OCI-LY7 (cell line): ENCODE measurements at places on chromosomes 2 and 18.

DNA sequence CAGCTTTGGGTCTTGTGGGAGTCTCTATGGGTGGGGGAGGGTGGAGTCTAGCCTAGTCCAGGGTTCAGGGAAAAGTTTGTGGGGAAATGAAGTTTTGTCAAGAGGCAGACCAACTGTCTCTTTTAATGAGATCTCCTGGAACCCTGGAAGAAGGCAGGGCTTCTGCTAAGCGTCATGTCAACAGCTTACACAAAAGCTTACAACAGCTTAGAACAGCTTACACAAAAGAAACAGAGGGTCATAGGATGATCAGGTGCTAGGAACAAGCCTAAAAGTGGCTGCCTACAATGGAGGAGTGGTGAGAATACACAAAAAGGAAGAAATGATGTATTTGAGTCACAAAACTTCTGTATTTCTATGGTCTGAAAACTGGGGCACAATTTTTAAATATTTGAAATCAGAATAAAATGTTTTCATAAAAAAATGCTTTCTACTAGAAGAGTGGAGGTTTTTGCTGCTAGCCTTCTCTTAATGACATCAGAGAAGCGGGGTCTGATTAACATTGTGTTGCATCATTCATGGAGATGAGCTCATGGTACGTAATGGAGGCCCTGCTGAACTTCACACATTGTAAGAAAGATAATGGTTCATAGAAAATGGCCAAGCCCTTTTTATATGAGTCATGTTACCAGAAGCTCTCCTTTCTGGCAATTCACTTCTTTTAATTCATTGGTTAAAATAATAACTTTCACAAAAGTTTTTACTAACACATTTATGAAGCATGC is 351.0 kb downstream of the PIK3C3 start:
- DNase-seq, result no peak

DNA sequence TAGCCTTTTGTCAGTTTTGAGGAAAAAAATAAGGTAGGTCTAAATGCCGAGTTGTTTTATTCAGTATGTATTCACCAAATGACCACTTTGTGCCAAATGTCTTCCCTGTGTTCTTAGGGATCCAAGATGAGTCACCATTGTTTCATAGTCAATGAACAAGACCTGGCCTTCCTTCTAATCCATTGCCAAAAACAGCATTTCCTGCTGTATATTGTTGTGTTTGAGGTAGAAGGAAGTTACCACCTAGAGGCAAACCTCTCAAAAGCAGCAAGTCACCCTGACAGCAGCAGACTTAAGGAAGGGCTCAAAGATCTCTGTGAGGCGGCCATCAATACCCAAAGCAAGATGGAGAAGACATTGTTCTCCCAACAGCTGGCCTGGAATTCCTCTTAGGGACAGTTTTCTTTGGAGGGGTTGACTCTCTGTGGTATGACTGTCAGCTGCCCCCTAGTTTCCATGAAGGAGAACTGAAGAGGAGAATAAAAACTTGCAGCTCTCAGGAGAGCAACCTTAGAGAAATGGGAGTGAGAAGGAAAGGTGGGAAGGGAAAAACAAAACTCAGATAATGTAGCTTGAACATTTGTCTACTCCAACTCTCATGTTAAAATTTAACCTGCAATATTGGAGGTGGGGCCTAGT is 328.3 kb downstream of the LRATD1 start:
- no peak for DNase-seq

DNA sequence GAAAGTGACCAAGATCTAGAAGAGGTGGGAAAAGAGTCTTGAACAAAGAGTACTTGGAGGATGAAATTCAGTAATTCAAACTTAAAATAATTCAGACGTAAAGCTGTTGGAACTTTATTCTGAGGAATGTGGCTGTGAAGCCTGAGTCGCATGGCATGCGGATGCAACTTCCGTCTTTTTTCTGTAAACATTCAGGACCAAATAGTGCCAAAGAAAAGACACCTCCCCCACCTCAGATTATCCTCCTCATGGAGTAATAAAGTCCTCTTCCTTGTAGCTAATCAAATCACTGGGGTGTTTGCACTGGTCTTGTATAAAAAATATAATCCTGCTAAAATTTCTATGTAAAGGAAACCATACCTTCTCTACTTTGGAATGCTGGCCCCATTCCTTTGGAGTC is 790.4 kb downstream of the TSN start:
- no peak for DNase-seq

- DNase-seq, result no peak
Observed at GRCh38 chr2:151361674-151362370, 4.4 kb downstream of the TNFAIP6 start.

DNA sequence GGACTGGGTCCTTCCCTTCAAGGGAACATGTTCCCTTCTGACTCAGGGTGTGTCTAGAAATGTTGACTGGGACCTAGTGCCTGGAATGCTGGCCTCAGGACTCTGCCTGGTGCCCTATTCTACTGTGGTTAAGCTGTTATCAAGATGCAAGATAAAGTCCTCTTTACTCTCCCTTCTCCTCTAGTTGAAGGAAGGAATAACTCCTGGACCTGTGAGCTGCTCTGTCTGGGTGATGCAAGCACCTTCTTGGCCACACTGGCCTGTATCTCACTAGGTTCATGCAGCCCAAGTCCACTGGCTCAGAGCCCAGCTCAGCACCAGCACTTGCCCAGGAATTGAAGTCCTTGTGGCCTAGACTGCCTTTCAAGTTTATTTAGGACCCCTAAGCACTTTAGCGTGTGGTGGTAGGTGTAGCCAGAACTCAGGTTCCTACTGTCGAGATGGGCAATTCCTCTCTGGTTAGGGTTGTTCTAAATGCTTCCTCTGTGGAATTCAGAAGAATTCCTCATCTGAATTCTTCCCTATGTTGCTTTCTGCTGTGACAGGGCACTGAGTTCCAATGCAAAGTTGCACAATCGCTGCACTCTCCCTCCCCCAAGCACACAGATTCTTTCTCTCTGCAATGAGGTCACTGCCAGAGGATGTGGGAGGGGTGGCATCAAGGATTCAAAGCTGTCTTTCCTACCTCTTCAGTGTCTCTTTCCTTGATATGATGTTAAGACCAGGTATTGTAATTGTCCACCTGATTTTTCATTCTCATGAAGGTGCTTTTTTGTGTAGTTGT is 54.7 kb downstream of the VWC2L start:
- no peak for DNase-seq

- no peak for DNase-seq
Observed at GRCh38 chr2:67918471-67918870, 144.3 kb downstream of the C1D start.

DNA sequence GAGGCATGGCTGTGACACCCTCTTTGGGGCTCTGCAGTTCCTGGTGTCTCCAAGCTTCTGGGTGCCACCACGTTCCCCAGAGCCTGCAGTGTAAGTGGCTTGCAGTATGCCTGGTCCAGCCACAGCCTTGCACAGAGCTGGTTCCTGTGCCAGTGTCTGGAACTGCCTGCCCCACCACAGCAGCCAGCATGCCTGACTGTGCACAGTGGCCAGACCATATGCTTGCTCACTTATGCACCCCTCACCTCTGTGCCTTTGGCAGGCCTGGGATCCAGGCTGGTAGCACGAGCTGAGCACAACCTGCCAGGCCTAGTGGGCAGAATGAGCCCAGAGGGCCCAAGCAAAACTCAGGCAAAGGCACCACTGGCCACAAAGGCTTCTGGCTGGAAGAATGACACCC is 154.1 kb downstream of the DPP4 start:
- DNase-seq, result no peak

DNA sequence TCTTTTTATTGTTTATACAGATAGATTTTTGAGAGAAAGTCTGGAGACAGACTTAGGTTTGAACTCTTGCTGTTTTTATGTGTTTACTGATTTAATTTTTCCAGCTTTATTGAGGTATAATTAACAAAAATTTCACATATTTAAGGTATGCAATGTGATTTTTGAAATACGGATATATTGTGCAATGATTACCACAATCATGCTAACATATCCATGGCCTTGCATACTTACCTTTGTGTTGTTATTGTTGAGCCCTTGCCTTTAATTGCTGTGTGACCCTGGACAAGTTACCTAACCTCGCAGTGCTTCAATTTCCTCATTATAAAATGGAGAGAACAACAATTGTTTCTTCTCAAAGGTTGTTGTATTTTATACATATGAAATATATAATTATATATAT is 13.9 kb upstream of the RBMS1 start:
- no peak for DNase-seq

DNA sequence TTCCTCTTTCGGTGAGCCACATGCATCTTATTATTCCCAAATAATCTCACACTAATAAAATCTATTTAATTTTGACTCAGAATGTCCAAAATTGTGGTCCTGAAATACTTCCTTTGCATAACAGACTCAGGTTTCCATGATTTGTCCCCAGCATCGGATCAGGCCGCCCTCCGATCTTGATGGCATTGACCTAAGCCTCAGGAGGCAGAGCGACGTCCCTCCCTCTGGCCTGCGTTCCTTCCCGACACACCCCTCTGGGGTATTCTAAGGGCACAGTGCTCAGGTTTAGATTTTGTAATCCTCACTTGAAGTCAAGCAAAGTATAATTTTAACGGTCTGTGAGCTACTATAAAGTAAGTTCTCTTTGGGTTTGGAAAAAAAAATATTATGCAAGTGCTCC is 857.7 kb downstream of the GALR1 start:
- no peak for DNase-seq

DNA sequence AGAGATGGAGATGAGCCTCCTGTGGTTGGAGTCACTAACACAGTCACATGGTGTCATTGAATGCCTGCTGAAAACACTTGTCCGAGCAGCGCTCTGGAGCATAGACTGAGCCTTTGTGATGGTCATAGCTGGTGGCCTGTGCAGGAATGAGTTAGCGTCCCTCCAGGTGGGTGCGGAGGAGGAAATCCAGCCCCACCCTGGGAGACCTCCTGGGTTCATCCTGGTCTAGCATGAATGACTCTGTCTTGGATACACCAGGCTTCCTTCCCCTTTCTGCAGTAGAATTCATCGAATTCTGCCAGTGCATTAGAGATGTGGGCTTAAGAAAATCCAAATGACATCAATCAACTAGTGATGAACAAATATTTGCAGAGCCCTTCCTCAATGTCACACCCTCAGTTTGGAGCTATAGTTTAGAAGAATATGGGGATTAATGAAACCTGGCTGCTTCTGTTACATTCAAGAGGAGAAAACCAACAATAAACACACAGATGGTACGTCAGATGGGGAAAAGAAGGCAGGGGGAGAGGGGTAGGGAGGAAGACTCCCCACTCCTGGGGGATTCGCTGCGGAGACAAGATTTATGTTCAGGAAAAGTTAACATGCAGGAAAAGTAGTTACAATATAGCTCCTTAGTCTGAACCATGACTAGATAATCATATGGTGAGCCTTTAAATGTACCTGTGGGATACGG is 136.7 kb downstream of the DDX1 start:
- no peak for DNase-seq

DNA sequence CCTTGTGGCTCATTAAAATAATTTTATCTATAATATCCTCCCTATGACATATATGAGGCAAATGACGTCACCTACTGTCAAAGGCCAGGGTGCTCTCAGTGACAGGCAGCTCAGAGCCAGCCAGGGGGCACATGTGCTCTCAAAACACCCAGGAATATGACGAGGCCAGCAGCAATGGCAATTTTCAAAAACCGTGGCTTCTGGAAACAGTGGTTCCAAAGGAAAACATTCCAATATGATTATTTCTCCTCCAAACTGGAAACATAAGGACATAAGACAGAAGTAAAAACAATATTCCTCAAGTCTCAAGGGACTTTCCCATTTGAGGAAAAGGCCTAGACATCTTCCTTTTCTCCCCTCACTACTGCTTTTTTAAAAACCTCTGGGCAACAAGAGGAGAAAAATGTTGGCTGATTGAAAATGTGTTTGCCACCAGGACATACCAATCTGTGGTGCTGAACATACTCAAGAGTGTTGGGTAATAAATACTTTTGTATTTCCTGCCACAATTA is 40.8 kb downstream of the RNF152 start:
- no peak for DNase-seq

DNA sequence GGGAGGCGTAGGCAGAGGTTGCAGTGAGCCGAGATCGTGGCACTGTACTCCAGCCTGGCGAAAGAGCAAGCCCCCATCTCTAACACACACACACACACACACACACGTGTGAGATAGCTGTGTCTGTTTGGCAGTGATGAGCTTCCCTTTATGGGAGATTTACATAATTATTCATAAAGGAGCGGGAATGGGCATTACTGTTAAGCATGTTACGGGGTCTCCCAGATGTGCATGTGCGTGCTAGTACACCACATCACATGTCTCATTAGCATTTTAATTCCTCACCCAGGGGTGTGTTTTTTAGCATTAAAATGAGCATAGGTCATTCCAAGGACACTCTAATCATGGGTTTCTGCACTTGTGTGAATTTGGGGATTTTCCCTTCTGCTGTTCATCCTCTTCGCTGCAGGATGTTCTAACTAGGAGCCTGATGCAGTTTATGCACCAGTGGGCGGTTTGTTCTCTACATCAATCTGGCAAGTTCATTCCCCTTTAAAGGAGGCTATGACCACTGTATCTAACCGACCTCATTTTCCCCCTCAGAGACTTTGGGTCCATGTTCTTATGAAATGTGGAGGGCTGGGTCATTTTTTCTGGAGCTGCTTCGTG is 1.0 kb upstream of the FAM178B start:
- DNase-seq, result no peak

GRCh38 chr2:232142049-232142448 is 180.5 kb downstream of the DIS3L2 start:
- DNase-seq, result peak; percentile 60

GRCh38 chr2:227016894-227017293 is 147.1 kb downstream of the COL4A4 start:
- DNase-seq, result no peak

DNA sequence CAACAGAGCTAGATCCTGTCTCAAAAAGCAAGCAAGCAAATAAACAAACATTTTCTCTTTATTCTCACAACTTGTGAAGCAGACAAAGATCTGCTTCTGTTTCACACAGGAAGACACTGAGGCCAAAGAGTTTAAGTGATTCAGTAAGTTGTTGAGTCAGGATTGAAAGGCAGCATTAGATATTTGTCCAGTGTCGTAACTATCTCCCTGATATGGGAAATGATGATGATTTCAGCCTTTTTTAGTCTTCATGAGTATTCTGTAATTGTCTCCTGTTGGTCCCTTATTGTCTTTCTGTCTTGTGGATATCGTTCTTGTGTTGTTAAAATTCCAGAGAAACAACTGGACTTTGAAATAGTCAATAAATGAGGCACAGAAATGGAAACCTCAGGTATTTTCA is 59.6 kb downstream of the GATA6 start:
- DNase-seq, result no peak

- no peak for DNase-seq
Observed at GRCh38 chr2:10283106-10284062, 19.3 kb upstream of the HPCAL1 start.

- peak; percentile 15 for DNase-seq
Observed at GRCh38 chr2:7837237-7837760, 844.6 kb upstream of the ID2 start.
